ENCODE measurements at places on chromosomes 7 and 10.

GRCh38 chr10:127368101-127368500 lies 171.7 kb upstream of the INSYN2A start:
- DNase-seq: no peak

- DNase-seq: no peak
Measured at GRCh38 chr10:88831709-88832108, 19.9 kb downstream of the ANKRD22 start.

- DNase-seq: no peak
Measured at GRCh38 chr7:45189151-45189970, 31.8 kb downstream of the RAMP3 start.

GRCh38 chr10:132027423-132027983 lies 38.2 kb upstream of the JAKMIP3 start:
- DNase-seq: no peak

GRCh38 chr7:140702774-140703173 lies 6.3 kb downstream of the NDUFB2 start:
- no peak for DNase-seq

- no peak for DNase-seq
Measured at GRCh38 chr10:97538839-97539238, 33.7 kb upstream of the ANKRD2 start.

- DNase-seq: no peak
Measured at GRCh38 chr7:47354831-47355541, 226.9 kb downstream of the TNS3 start.

- DNase-seq: no peak
Measured at GRCh38 chr7:142773937-142774744, 3.4 kb downstream of the PRSS2 start.

DNA sequence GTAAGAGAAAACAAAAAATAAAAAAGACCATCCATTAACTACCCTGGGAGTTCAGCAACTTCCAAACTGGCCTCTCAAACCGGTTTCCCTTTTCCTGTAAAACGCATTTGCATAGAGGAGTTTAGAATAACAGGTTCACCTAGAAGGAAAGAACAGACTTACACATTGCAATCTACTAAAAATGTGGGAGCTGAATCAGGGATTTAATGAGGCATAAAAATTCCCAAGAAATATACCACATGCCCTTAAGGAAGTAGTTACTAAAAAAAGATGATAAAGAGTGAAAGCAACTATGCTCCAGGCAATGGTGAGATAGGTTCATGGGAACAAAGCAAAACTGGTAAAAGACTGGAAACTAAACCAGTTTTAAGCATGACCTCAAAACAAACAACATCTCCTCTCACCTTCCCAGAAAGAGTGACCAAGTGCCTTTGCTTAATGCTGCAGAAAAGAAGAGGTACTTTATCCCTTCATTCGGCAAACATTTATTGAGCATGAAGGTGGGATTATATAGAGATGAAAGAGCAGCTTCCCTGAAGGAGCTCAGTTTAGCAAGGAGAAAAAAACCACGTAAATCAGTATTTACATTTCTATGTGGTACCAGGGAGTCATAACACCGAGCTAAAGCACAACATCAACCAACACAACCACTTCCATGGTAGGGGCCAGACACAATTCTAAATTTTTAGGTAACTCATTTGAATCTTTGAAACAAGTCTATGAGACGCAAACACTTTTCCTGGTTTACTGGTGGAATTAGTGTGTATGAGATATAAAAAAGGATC lies 152.8 kb downstream of the SGMS1 start:
- no peak for DNase-seq

GRCh38 chr7:55326945-55327626 lies 38.1 kb upstream of the LANCL2 start:
- DNase-seq: no peak

- DNase-seq: no peak
Measured at GRCh38 chr10:43084812-43085211, 7.9 kb downstream of the RET start.

GRCh38 chr7:114789871-114790311 lies 132.0 kb upstream of the MDFIC start:
- no peak for DNase-seq

DNA sequence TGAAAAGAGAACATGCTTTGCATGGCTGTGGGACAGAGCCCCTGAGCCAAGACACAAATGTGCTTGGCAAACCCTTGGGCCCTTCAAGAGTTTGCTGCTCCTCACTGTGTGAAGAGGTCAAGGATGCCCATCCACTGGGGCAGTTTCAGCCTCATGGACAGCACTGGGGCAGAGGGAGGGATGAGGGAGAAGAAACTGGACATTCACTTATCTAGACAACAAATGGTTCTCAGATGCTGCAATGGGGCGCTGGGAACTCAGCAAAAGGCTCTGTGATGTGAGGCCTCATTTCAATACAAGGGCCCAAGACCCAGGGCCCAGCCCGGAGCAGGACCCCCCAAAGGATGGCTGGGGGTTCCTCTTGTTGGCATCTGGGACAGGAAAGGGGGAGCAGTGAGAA lies 49.1 kb downstream of the EBF3 start:
- DNase-seq: no peak

- DNase-seq: no peak
Measured at GRCh38 chr10:30116041-30116491, 56.7 kb upstream of the JCAD start.

DNA sequence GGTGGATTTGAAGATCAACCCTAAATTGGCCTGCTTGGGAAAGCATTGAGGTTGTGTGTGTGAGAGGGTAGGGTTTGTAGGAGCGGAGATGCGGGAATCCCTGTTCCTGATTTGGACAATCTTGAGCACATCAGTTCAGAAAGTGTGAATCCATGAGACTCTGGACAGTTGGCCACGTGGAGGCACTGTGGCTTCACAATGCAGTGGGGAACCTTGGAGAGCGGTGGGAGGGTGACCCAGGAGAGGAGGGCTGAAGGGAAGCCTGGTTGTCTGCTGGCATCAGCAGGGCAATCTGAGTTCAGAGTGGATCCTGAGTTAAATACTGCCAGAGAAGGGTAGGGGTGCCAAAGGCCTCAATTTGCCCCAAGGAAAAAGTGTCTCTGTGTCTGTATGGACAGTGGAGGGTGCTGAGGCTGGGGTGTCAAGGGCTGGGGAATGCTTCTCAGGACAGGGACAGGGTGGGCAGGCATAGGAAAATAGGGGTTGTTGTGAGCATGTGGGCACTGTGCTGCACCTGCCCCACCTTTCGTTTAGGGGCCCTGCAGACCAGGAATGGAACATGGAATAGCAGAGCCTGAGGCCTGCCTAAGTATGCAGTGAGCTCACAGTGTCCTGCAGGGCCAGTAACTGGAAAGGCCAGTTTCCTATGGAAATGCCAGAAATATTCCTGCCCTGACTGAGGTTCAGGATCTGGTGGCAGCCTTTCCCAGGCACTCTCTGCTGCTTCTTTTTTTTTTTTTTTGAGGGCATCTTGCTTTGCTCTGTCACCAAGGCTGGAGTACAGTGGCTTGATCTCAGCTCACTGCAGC lies 162.9 kb upstream of the PRSS58 start:
- no peak for DNase-seq

GRCh38 chr7:149866139-149866778 lies 7.5 kb upstream of the ATP6V0E2 start:
- DNase-seq: no peak

DNA sequence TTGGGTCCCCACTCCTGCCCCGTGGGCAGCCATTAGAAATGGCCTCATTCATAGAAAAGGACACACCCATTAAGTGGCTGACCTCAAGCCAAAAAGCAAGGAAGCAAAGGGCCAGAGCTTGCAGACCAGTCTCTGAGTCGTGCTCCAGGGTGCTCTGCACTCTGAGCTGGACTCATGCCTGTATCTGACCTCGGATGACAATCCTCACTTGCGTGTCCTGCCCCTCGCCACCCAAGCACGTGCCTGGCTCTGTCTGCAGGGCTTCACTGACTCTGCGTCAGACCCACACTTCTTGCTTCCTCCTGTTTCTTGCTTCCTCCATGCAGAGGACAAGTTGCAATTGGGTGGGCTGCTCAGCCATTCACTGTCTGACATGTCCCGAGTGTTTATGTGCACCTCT lies 138.8 kb downstream of the OAT start:
- no peak for DNase-seq

DNA sequence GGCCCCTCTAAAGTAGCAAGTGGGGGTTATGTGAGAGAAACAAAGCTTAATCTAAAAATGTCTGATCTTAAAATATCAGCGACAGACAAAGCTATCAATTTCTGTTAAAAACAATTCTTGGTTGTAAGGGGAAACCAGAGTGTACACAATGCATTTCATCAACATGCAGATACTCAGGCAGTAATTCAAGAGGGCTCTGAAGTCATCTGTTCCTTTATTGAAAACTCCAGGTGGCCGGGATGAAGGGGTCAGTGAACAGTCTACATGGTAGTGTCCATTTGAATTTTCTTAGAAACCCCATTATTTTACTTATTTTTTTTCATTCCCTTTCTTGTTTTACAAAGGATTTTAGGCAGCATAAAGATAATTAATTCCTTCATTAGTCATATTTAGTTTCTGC lies 36.7 kb upstream of the BTBD16 start:
- DNase-seq: no peak

GRCh38 chr7:32479574-32480200 lies 10.5 kb downstream of the LSM5 start:
- peak; percentile 17 for DNase-seq

GRCh38 chr10:122561212-122561611 lies 658 bp downstream of the DMBT1 start:
- no peak for DNase-seq

GRCh38 chr10:18087355-18087754 lies 52.9 kb upstream of the CACNB2 start:
- DNase-seq: no peak

DNA sequence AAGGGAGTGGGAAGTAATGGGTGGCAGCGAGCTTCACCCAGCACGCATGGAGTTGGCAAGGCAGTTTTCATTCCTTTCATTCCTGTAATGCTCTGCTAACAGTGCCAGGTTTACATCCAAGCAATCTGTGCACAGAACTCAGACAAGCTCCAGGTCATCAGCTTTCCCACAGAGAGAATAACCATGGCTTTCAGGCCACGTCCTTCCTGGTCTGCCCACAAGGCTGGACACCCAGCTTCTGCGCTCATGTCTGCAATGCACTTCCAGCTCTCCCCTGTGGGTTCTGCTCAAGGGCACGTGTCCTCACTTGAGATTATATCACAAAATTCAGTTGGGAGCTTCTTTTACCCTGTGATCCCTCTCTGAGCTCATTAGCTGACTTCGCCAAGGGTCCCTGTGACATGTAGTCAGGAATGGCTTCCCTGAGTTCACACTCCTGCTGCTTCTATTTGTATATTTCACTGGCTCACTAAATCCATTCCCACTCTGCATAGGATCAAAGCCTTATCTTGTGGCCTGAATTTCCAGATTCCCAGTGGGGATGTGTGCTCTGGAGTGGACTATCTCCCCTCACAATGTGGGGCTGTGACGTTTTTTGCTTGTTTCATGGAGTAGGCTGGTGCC lies 18.6 kb downstream of the AKR1C2 start:
- DNase-seq: no peak

DNA sequence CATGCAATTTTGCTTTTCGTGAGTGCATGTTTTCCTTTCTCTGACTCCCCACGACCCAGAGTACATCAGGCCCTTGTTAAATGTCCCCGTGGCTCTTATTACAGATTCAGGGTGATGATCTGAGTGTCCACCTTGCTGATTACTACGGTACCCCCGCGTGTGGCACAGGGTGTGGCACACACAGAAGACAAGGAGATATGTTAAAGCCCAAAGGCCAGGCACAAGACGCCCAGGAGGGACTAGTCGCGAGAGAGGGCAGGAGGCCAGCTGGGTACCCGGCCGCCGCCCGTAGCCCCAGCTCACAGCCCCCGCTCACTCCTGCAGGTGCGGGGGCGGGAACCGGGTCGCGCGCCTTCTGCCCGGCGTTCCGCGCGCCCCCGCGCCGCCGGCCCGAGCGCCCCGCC lies 281 bp upstream of the EXOC6 start:
- no peak for DNase-seq

- no peak for DNase-seq
Measured at GRCh38 chr10:80433134-80433533, 21.0 kb upstream of the TSPAN14 start.

- no peak for DNase-seq
Measured at GRCh38 chr7:26592011-26592410, 272.4 kb downstream of the SKAP2 start.

DNA sequence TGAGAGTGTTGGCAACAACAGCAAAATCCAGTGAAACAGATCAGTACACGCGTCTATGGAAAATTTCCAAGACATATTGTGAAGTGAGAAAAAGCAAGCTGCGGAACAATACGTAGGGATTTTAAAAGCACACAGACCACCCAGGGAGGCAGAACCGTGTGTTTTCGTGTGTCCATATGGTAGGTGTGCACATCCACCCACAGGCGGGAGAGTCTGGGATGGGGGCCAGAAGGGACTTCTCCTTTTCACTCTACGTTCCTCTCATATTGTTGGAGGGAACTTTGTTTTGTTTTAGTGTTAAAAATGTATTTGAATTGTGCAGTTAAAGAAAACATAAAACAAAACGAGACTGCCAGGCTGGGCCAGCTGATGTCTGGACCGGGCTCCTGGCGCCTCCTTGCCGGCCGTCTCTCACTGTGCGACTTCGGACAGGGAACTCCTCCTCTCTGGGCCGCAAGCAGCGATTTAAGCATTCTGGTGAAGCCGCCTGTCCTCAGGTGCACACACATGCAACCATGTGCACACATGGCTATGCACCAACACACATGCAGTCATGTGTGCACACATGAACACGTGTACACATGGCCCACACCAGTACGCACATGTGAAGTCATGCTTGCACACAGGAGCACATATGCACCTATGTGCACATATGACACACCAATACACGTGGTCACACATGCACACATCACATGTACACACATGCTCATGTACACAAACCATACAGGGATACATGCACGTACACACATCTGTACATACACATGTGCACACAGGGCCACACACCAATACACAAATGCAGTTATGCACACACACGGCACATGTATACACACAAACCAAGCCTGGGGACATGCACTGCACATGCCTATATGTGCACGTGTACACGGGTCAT lies 141.1 kb downstream of the ELFN1 start:
- DNase-seq: no peak

DNA sequence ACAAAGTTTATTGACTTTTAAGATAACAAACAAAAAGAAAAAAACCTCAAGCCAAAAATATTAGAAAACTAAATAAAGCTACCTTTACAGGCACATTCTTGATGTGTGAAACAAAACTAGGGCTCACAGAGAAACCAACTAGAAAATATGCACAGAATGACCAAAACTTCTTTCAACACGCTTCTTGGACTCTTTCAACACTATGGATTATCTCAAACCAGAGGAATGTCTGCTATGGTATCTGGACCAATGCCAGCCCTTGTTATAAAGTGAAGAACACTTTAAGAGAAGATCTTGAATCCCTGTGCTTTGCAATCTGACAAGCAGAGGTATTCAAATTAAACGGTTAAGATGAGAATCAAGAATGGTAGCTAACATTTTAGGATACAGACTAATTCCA lies 76.6 kb downstream of the DNAJC1 start:
- DNase-seq: no peak

GRCh38 chr10:131961047-131961776 lies 20.5 kb downstream of the BNIP3 start:
- DNase-seq: no peak
